ENCODE measurements at places on chromosomes 16 and 17.

- no peak for DNase-seq
Observed at GRCh38 chr16:75010427-75010826, 11.6 kb downstream of the ZNRF1 start.

DNA sequence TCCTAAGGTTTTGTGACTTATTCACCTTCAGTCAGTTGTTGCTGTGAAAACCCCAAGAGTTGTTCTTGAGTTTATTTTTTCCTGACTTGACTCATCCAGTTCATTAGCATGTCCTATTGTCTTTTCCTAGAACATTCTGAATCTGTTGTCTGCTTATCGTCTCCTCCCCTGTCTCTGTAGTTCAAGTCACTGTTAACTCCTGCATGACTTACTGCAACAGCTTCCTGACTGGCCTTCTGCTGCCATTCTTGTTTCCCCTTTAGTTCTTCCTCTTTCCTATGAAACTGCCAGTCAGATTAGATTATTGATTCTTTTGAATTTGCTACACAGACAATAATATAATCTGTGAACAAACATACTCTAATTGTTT lies 161.5 kb downstream of the FTO start:
- DNase-seq, result no peak

DNA sequence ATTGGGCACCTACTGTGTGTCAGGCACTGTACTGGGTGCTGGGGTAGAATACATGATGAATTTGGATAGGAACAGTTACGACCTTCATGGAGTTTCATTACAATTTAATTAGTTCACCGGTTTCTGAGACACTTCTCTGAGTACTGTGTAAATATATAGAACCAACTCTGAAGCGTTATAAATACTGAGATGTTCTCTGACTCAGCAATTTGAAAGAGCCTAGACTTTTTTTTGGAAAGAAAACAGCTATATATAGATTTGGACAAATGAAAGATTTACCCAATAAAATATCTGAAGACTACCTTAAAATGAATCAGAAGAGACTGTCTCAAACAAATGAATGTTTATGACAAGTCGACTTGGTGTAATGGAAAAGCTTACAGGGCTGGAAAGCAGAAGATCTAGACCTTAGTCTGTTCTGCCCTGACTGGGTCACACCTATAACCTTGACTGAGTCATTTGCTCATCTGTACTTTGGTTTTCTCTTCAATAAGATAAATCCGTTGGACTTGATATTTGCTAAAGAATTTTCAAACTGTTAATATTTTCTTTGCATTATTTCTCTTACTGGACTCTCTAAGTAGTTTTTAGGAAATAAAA lies 4.6 kb upstream of the GAN start:
- no peak for DNase-seq

DNA sequence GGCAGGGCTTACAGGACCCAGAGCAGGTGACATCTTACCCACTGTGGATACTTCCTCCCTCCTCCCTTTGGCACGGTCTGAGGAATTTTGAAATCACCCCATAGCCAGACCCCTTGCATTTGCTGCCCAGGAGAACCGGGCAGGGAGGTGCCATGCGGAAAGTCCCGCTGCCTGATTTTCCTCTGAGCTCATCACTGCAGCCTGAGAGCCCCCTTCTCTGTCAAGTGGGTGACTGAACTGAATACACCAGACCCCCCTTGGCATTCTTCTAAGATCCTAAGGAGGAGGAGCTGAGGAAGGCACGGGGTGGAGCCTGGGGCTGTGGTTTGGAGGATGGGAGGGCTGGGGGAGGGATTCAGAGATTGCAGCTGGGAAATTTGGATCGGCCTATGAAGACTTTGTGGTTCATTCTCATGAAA lies 173.4 kb downstream of the RAB11FIP4 start:
- DNase-seq, result no peak

DNA sequence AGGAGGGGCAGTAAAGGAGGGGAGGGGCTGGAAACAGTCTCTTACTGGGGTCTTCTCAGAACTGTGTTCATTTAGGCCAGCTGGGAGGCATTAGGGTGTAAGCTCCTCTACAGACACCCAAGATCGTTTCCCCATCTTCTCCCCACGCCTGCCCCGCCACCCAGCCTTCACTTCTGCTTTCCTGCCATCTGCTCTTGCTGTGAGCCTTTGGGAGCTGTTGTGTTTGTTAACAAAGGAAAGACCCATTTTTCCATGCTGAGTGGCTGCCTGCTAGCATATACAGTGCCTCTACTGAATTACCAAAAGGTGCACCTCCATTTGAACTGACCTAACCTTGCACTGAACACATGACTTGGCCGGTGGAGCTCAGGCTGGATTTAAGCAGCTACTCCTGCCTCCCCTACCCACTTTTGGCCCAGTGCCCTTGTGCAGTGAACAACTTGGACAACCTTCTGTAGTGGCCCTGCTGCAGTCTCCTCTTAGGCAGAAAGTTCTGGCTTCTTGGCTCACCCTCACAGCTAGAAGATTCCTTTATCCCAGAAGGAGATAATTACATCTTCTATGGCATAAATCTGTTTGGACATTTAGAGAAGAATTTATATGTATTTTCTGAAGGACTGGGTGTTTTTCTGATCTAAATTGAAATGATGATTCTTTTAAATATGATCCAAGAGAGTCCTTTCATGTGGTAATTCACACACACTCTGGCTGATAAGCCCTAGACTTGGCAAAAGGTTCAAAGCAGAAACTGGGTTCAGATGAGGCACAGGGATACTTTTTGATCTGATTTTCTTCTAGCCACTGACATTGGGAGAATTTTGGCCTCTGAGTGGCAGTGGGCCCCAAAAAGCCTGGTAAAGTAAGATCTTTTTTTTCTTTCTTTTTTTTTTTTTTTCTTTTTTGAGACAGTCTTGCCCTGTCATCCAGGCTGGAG lies 81.9 kb upstream of the HNF1B start:
- no peak for DNase-seq

DNA sequence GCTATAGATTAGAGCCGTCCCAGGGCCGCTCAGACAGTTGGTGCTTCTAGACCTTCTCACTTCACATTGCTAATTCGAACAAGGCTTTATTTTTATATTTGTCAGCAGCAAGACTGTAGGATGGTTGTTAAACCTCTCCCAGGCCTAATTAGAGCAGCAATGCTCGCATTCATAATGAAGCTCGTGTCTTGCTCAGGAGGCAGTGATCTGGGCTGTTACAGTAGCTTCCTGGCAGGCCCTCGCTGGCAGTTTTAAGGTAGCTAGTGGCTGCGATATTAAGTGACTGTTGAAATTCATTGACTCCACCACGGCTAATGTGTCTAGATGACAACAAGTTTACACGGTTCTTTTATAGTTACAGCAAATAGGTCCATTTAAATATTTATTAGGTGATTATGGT lies 23.2 kb upstream of the ANKFN1 start:
- DNase-seq, result no peak

DNA sequence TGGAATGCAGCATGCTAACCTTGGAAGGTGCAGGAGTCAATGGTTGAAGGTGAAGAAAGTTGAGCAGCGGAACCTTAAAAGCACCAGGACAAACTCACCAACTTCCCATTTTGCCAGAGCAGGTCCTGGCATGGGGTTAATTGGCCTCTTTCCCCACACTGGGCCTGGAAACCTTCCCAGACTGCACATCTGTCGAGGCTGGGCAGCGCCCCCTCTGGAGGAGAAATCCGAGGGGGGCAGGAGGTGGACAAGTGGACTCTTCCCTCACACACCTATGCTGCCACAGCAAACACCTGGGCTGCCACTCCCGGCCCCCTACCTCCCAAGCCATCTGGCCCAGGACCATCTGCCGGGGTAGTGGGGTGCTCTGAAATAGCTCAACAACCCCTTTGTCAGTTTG lies 232.4 kb downstream of the CBLN1 start:
- no peak for DNase-seq

GRCh38 chr16:85947230-85948137 lies 48.5 kb downstream of the IRF8 start:
- no peak for DNase-seq

DNA sequence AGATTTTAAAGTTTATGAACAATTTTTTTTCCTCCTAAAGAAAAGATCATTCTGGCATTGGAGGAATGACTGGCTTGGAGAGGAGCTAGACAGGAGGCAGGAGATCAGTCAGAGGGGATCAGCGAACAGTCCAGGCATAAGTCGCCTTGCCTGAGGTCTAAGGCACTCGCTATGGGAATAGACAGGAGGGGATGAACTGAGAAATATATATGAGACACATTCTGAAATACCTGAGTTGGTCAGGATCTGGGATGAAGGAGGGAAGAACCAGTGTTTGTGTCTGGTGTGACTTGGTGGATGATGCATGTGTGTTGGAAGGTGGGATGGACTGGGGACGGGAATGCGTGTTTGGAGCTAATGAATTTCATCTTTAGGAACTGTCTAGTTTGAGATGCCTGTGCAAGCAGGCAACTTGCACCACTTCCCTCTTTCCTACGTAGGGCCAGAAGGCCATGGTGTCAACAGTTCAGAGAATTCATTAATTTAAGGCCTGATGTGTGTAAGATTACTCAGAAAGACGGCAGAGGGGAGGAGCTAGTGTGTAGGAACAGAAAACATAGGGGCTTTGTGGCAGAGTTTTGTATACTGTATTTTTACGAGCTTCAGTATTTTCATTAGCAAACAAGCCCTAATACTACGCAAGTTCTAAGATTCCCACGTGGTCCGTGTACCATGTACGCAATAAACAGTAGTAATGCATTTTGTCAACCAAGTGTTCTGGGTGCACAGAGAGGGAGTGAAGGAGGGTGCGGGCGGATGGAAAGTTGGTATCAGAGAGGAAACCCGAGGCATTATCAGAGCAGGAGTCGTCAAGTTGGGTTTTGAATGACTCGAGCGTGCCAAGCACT lies 825 bp downstream of the HEATR6 start:
- DNase-seq, result no peak

GRCh38 chr16:83433201-83433600 lies 374.6 kb upstream of the HSBP1 start:
- DNase-seq, result no peak

DNA sequence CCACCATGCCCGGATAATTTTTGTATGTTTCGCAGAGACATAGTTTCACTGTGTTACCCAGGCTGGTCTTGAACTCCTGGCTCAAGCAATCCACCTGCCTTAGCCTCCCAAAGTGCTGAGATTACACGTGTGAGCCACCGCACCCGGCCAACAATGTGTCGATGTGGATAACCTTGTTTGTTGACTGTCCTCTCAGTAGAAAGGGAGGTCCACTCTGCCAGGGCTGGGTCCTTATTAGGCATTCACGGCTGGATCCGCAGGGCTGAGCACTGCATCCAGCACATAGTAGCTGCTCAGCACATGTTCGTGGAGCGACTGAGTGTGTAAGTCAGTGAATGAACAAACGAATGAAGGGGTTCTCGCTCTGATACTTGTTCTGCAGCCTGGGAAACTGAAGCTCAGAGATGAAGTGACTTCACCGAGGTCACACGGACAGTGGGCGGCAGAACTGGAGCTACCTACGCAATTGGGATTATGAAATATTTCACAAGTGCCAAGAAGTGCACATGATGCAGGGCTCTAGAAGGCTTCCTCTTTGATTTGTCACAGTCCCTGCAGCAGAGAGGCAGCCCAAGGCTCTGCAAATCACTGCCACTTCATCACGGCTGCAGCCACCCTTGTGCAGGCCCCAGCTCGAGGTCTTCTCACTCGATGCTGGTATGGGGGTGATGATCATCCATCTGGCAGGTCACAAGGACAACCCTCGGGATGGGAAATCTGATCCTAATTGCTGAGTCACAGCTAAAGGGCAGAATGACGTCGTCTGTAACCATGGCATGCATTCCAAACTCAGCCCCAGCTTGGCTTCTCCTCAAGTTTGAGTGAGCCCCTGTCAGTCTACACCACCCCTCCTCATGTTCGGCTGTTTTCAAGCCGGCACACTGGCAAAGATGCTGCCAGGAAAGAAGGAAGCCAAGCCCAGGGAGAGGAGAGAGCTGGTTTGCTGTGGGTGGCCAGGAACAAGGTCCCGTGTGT lies 28.0 kb upstream of the SNN start:
- DNase-seq, result no peak

- no peak for DNase-seq
Observed at GRCh38 chr17:58136669-58137279, 11.4 kb upstream of the OR4D1 start.

DNA sequence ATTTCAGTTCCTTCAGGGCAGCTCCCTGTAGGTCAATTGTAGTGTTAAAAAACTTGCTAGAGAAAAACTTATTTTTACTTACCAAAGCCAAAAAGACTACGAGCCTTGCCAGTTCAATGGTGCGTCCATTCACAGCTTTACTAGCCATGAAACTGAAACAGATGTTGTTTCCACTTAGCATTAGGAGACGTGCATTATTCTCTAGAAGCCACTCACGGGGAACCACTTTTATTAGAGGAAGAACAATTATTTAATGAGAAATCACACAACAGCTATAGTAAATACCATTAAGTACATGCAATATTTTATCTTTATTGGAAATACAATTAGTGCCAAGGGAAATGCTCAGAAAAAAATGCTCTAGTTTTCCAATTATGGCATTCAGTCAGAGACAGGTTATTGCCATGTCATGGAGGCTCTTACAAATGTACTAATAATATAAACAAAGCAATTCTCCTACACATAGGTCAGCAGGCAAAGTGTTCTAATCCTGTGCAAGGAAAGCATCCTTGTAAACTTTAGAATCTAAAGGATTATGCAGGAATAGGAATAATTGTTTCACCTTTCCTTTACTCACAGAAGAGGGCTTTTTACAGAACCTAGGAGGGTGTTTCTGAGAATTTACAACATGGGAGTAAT lies 17.4 kb downstream of the LASP1NB start:
- DNase-seq, result no peak

- DNase-seq, result peak; percentile 32
Observed at GRCh38 chr16:10971560-10971961, 27.2 kb downstream of the CLEC16A start.

GRCh38 chr16:10641555-10641952 lies 53.2 kb downstream of the TEKT5 start:
- no peak for DNase-seq

DNA sequence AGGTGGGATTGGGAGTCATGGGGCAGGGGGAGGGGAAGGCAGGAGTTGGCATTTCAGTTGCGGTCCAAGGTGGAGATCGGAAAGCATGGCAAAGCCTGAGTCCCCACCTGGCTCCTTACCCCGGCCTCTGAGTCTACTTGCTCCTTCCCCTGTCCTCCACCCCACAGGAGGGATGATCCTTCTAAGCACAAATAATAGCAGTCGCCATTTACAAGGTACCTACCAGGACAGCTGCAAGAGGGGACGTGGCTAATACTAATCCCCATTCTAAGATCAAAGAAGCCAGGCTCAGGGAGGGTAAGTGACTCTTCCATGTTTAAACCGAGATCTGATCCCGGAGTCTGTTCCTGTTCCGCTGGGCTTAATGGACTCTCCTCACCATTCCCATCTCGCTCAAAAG lies 396.3 kb downstream of the SLC39A11 start:
- DNase-seq, result no peak

Data from NCI-H2081 treated with DMSO at 0.1 percent for 48 hours (cell line).